ENCODE measurements at places on chromosomes 2 and 18.

DNA sequence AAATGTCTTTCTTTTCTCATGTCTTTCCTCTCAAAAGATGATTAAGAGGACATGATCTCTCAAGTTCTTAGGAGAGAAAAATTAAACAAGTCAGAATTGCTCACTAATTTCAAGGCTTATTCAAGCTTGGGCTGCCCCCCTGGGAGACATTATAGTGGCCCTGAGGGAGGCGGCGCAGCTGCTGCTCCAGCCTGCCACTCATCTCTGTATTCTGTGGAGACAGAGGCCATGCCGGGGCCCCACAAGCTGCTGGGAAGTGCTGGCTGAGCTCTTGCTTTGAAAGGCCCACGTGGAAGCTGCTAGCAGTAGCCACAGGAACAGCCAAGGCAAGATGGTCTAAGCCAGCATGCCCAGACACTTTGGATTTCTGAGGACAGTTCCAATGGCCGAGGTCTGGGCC is 267.4 kb downstream of the LNPK start:
- DNase-seq = no peak

DNA sequence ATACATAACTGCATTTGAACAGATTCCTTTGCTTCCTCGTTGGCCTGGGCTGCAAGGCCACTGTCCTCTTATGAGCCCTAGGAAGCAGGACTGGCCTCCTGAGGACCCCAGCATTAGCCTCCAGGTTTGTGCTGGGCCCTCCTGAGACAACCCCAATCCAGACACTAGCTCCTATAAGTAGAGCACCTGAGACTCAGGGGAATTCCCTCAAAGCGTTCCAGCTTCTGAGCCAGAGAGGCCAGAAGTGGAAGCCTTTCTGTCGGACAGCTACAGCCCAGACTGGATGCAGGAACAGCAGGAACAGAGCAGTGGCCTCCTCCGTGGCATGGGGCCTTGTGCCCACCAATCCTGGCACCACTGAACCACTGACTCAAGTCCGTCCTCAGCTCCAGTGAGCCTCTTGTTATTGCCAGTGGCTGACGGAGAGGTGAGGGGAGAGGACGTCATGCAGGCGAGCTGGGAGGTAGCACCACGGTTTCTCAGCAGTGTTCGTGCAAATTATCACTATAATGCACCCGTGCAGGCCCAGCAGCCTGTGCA is 67.2 kb downstream of the NPAS2 start:
- no peak for DNase-seq

DNA sequence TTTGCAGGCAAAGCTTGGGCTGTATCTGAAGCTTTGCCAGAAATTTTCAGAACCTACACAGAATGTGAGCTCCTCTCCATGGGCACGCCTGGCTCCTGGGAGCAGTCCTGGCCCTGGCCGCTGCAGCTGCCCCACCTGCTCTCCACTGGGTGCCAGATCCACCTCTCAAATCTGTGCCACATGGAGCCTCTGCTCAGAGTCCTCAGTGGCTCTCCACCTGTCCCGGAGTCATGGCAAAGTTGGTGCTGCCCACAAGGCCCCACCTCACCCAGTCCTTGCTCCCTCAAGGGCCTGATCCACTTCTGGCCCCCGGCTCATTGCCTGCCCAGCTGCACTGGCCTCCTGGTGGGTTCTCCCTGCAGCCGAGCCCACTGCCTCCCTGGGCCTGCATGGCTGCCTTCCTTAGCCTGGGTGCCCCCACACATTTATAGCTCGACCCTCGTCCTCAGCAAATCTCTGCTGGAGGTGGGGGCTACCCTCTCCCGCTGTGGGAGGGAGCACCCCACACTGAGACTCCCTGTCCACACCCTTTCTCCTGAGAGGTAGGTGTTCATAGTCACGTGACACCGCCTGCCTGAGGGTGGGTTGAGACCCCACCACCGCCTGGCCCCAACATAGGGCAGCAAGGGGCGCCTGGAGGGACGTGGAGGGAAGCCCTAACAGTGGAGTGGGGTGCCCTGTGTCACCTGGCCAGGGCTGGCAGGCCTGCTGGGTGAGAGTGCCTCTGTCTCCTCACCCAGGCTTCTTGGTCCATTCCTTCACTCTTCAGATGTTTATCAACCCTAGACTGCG is 224.1 kb downstream of the SH3RF3 start:
- no peak for DNase-seq

DNA sequence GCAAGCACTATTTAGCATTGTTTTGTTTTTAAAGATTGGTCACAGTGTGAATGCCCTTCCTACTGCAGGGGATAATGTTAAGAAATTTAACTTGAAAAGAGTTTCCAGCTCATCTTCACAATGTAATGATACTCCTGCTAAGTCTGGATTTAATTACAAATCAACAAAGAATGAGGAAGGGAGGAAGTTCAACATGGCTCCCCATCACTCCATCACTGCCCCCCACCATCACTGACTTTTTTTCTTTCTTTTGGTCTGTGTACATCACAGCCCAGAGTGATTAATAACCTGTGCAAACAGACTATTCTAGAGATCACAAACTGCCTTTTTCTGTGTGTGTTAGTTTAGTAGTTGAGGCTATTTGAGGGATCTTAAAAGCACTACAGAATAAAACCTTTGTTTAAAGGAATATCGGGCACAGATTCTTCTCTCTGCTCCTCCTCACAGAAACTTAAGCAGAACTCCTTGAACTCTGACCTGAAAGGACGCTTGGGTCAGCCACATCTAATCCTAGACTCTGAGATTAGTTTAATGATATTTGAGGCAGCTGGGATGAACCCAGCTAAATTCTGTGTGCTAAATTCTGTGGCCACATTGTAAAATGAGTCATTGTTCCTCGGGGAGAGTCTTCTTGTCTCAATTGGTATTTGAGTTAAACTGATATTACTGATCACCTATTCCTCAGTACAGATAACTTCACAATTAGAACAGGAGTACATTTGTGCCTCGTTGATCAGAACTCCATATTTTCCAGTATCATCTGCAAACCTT is 47.8 kb downstream of the SATB2 start:
- no peak for DNase-seq

DNA sequence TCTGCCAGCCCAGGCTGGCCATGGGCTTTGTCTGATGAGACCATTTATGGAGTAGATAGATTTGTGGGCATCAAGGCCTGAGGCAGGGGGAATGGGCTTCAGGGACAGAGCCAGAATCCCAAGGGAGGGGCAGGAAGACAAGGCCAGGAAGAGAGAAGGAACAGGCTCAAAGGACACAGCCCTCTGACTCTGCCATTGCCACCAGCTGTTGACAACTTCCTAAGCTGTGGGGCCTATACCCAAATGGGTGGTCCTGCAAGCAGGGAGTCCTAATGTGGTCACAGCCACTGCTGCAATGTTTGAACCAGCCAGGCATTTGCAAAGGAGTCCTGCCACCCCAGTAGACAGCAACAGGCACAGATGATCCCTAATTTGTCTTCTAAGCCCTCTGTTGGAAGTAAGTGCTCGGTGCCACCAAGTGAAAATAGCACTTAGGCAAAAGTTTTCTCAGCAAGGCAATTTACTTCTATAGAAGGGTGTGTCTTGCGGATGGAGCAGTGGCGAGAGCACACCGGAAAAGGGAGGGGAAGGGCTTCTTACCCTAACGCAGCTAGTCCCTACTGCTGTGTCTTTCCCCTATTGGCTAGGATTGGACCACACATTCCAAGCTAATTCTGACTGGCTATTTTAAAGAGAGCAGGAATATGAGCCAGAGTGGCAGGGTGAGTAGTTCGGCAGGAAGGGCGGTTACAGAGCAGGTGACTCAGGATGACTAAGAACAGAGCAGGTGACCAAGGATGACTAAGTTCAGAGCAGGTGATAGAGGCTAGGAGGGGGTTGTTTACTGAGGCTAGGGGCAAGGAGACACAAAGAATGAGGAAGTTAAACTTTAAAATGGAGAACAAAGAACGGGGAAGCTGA is 47.2 kb downstream of the C1QL2 start:
- DNase-seq = no peak

- DNase-seq = no peak
Measured at GRCh38 chr2:6576302-6576701, 289.4 kb downstream of the CMPK2 start.

DNA sequence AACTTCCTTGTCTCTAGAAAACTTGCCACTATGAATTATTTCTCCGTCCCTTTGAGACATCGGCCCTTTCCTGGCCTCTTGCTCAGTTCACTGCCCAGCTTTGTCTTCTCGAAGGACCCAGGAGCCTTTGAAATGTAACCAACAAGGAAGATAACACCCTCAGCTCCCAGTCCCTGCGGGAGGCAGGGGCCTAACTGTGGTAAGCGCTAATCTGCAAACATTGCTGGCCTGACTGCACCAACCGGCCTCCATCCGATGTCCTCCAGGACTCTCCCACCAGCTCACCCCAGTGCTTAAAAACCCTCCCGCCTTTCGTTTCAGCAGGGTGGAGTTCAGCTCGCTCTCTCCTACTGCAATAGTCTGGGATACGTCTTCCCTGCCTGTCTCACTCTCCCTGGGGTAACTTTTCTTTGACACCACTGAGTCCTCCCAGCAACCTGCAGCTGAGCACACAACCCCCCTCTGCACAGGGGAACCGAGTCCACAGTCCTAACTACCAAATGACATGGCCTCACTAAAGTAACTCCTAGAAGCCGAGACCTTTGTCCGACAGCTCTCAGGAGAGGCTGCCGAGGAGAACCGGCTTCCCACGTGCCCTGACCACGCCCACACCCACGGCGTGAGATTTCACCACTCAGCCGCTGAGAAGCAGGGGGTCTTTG is 76.1 kb downstream of the MBP start:
- no peak for DNase-seq

GRCh38 chr18:23918395-23919032 is 96.0 kb upstream of the TTC39C start:
- peak; percentile 75 for DNase-seq

DNA sequence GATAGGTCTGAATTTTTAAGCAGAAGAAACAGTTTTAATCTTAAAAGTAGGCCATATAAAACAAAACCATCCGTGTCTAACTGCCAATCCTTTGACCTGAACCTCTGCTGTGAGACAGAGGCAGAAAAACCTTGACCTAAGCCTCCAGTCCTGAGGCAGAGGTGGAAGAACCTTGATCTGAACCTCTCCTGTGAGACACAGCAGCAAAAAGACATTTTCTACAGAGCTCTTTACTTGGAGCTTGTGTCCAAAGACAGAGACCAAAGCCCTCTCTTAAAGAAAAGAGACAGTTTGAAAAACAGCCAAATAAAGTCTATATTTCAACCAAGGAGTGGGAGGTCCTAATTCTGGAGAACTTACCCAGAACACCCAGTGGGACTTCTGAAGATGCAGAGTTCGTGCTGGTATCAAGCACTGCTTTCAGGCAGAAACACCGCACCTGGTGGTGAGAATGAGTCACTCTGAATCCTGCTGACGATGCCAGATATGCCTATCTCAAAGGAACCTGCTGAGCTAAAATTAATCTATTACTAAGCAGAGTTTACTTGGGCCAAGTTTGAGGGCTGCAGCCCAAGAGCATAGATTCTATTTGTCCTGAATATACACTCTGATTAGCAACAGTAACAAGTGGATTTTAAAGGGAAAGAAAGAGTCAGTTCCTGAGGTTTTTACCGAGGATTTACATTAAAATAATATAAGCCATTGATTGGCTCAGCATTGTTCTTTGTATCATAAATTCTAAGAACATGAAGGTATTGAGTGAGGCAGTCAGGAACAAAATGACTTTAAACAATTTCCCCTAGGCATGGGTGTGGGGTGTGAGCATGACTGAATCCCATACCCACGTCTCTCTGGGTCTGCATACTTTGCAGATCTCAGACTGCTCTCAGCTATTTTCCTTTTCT is 806.4 kb downstream of the TRIB2 start:
- no peak for DNase-seq

DNA sequence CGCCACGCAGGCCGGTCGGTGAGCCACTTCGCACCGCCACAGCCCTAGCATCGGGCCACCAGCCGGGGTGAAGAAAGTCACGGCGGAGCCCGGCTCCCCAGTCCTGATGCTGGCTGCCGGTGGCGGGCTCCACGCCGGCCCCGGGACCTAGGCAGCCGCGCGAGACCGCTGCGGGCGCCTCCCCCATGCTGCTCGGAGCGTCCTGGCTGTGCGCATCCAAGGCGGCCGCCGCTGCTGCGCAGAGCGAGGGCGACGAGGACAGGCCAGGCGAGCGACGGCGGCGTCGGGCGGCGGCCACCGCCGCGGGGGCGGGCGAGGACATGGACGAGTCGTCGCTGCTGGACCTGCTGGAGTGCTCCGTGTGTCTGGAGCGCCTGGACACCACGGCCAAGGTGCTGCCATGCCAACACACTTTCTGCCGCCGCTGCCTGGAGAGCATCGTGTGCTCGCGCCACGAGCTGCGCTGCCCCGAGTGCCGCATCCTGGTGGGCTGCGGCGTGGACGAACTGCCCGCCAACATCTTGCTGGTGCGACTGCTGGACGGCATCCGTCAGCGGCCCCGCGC is 433 bp downstream of the SH3RF3 start:
- peak; percentile 33 for DNase-seq

GRCh38 chr2:118661179-118661578 is 186.3 kb downstream of the EN1 start:
- no peak for DNase-seq
